ENCODE measurements at places on chromosomes 16 and 17.
A peak's percentile ranks its signal among the peaks of the same experiment; 100 is the strongest.

- no peak for DNase-seq
Measured at GRCh38 chr17:14225254-14225980, 11.2 kb downstream of the CDRT15 start.

DNA sequence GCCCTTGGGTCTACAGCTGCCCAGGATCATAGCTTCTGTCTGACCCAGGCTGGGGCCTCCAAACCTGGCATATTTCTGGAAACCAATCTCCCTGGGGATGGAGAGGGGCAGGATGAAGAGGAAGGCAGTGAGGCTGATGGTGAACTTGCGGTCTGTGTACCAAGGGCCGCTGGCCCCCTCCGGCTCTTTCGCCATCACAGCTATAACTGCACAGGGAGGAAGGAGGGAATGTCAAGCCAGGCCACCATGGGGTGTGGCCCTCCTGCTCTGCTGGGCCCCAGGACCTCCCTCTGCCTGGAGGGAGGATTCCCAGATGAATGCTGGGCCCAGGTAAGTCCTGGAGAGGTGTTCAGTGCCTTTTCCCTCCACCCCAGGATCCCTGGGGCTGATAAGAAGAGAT is 6.3 kb downstream of the SLC38A7 start:
- no peak for DNase-seq

DNA sequence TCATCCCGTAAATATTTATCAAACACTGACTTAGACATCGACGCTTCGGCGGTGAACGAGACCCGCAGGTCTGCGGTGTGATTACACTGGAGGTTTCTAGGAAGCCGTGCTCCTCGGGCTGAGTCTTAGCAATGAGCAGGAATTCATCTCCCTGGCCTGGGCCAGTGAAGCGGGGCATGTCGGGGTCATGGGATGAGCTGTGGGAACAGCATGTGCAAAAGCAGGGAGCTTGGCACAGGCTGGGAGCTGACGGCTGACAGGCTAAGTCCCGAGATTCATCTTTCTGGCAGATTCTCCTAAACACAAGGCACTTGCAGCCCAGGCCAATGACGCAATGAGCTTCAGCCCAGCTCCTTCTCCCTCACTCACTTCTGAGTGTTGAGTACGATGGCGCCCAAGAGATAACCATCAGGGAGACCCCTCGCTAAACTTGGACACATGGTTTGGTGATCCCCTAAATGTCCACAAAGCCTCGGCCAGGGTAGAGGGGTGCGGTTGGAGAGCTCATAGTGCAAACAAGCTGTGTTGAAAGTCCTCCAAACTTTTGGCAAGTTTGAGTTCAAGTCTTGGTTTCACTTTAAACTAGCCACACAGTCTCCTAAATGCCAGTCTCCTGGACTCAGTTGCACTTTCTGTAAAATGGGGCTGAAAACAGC is 12.8 kb downstream of the CRISPLD2 start:
- no peak for DNase-seq

DNA sequence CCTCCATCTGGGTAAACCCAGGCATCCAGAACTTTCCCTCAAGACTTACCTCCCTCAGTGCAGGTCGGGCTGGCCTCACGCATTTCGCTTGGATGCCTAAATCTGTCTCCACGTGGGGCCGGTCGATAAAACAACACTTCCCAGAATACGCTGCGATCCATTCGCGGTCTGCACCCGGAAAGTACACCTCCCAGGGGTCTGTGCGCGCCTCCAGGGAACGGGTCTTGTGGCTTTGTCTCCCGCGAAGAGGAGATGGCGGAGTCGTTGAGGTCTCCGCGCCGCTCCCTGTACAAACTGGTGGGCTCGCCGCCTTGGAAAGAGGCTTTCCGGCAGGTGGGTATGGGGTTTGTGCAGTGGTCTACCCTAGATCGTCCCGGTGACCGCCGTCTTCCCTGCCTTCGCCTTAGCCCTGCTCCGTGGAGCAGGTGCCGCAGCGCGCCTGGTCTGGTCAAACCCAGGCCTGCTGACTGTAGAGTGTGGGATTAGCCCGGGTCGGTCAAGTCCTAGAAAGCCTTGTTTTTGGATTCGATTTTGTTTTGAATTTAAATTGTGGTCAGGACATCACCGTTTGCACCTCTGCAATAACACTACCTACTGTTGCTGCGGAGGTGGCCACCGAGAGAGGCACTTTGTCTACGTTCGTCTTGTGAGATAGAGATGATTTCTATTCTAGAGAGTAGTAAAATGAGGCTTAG is at the start of gene RPAIN:
TSS of gene RPAIN (plus strand) at position 224 of the 695 bp plus-strand sequence. CDS start at position 253, 29 bp downstream.
- DNase-seq: peak; percentile 72

- DNase-seq: no peak
Measured at GRCh38 chr17:32833076-32833475, 43.8 kb downstream of the MYO1D start.

DNA sequence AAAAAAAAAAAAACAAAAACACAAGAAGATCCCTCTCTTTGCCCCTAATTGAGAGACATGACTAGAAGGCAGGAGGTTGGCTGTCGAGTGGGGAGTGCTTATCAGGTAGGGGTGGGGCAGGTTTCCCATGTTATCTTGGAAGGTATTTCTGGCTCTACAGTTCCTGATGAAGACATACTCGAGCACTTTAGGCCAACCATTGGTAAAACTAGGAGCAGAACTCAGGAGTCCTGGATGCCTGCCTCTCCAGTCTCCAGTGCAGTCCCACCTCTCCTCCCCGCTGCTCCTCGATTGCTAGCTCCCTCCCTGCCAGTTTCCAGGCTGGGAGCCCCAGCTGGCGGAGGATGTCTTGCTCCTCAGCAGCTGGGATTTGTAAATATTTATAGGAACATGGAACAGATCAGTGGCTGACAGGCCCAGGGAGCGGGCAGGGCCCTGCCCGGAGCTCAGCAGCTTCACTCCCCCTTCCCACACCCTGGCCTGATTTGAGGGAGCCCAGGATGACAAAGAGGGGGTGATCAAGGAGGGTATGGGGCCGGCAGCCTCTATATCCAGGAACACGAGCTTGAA is 11.4 kb upstream of the C1QL1 start:
- DNase-seq: no peak

DNA sequence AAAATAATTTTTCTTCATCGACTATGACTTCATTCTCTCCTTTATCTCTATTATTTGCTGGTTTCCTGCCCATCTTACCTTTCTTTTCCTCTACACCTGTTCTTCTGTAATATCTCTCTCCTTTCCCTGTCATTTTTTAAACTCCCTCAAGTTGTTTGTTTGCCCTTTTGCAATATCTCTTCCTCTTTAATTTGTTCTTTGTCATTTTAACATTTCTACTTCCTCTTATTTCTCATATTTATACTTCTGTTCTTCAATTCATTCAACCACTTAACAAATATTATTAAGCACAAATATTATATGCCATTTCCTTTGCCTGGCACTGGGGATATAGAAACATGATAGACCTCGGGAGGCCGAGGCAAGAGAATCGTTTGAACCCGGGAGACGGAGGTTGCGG is 22.6 kb downstream of the MAP3K3 start:
- no peak for DNase-seq

DNA sequence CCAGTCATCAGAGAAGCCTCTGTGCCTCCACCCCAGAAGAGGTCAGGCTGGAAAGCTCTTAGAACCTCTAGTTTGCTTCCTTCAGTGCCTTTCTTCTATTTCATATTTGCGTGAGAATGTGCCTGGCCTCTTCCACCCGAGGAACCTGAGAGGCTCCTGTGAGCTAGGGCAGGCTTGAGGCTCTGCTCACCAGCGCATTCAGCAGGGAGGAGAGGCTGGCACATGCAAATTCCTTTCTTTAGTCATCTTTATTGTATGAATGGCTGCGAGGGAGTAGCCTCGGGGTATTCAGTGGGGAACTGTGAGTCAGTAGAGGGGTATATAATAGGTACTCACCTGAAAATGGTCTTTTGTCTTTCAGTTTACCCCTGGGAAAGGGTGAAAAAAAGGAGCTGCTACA is 268.3 kb downstream of the ABCC12 start:
- DNase-seq: no peak

- DNase-seq: no peak
Measured at GRCh38 chr17:59810894-59811153, 81.9 kb downstream of the TUBD1 start.

DNA sequence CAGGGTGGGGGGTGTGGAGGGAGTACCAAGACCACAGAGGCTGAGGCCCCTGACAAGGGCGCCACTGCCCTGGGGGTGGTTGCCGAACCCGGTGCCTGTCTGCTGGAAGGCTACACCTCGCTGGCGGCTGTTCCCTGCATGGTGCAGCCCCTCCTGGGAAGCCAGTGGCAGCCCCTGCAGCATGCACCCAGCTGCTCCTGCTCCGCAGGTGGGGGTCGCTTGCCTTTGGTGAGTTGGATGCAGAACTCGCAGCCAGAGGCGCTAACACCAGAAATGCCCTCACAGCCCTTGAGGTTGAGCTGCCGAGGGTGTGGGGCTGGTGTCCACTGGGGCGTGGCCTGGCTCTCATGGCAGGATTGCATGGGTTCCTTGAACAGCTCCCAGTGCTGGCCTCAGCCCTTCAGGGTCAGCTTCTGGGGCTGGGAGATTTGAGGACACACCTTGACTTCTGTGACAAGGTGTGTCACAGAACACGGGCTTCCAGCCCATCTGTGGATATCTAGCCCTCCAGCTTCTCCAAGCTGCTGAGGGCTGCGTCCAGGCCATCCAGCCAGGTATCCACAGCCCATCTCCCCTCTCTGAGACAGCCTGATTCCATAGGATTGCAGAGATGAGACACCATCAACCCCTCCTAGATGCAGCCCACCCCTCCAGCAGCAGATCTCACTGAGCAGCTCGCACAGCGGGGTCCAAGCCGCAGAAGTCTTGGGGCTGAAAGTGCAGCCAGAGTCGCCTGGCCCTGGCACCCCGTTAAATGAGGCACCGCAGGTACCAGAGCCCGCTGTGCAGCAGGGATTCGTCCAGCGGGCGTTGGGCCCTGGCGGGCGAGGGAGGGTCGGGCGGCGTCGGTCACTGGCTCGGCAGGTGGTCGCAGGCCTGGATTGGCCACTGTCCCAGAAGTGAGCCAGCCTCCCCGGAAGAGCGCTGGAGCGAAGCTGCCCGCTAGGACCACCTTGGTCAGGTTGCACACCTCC is 586.3 kb downstream of the KCNJ18 start:
- no peak for DNase-seq

DNA sequence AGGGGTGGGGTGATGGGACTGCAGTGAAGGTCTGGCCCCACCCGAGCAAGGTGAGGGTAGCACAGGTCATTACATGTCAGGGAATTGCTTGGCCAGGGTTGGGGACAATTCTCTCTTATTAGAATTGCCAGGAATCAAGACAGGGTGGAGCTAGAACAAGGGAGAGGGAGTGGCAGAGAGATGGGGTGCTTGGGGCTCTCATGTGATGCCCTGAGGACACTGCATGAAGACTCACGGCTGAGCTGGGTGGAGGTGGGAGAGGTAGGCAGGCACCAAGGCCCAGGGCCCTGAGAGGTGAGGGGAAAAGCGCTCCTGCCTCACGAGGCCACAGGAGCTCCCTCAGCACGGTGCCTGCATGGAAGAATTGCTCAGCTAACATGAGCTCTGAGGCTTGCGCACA is 3.6 kb downstream of the DPEP1 start:
- no peak for DNase-seq

DNA sequence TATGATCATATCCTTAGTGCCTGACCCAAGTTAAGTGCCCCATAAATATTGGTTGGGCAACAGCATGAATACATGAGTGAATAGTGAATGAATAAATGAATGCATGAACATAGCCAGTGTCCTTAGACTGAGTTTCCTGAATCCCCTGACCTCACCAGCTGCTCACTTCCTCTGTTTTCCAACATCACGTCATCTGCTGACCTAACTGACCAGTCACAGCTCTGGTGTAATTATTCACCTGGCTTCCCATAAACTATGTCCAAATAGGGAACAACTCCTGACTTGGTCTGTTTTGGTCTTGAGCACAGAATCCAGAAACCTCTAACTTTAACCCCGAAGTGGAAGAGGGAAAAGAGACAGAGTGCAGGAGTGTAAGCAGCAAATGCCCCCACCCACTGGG is 83.4 kb downstream of the ASIC2 start:
- DNase-seq: no peak

GRCh38 chr17:67785504-67785903 is 39.8 kb upstream of the BPTF start:
- DNase-seq: no peak

- DNase-seq: no peak
Measured at GRCh38 chr17:69506489-69506888, 92.0 kb downstream of the MAP2K6 start.

DNA sequence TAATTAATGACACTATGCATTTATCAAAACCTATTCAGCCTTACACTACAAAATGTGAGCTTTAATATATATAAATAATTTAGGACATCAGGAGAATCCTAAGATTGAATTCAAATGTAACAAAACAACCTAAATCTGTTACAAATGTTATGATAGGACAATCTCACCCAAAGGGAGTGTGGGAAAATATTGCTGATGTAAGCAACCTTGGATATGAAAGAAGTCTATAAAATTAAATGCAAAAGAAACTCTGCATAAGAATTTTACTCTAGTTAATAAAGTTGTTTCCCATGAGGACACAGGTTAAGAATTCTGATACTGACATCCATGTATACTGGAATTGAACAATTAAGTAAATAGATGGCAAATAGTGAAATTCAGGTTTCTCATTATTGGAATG is 424.5 kb upstream of the MON1B start:
- no peak for DNase-seq

- DNase-seq: peak; percentile 33
Measured at GRCh38 chr17:65231662-65232335, 94.6 kb downstream of the RGS9 start.

DNA sequence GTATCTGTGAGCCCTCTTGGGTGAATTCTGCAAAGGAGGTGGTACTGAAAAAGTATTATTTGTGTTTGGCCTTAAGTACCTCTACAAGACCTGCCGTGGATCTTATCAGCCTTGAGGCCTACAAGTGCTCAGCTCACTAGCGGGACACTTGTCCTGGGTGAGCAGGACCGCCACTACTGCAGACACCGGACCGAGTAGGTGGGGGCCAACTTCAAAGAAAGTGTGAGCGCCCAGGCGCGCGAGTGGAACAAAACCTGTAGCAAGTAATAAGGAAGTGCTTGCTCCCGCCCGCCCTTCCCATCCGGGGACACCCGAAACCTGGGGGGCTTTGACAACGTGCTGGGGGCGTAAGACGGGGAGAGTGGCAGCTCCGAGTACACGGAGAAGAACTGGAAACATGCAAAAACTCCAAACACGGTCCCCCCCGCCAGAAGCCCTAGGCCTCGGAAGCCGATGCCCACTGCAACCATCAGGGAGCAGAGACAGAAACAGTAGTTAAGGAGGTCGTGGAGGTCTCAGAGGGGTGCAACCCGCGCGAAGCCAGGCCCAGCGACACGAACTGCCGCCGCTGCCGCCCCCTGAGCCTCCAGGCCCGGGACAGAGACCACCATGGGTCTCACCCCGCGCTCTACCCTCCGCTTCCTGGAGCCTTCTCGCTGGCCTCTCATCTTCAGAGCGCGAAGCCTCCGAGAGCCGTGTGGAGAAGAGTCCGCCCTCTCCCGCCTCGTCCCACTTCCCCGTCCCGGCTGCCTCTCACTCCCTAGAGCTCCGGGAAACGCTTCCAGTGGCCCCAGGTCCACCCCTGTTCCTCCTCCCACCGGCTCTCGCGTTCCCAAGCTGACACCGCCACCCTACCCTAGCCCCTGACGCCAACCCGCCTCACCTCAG is 537 bp downstream of the CNOT1 start:
- no peak for DNase-seq

GRCh38 chr17:64229815-64230728 is 33.0 kb downstream of the TEX2 start:
- DNase-seq: no peak

Measured in GM18507 (cell line).